ENCODE measurements at places on chromosomes 1 and 21.

- DNase-seq, result no peak
Observed at GRCh38 chr1:176450526-176450925, 12.4 kb upstream of the PAPPA2 start.

DNA sequence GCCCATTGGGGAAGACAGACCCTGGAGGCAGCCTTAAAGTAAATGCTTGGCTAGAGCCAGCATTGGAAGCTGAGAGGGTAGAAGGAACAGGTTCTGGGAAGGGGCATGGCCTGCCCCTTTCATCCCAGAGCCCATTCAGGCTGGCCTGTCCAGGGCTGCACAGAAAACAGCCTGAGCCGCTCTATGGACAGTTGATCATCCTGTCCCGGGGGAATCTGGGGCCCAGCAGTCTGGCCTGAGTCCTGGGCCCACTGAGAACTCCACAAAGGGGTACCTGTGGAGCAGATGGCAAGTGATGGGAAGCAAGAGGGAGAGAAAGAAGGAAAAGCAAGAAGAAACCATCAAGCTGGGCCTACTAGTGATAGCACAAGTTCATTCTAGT lies 13.2 kb downstream of the TMEM81 start:
- DNase-seq, result no peak

DNA sequence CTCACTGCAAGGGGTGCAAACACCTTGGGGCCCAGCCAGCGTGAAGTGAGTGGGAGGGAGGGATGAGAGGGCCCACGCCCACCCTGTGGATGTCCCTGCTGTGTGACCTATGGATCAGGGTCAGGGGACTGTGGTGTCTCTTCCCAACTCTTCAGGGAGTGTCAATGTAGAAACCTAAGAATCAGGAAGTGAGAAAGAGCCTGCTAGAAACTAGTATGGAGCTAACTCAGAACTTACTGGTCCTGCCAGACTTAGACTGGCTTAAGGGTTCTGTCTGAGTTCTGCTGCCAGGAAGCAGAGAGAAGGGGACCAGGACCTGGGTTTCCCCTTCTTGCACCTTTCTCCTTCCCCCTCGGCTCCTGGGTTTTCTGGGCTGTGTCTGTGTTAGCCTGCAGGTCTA lies 1.8 kb upstream of the IL10 start:
- DNase-seq, result no peak

- DNase-seq, result no peak
Observed at GRCh38 chr1:5928714-5929400, 63.4 kb downstream of the NPHP4 start.

DNA sequence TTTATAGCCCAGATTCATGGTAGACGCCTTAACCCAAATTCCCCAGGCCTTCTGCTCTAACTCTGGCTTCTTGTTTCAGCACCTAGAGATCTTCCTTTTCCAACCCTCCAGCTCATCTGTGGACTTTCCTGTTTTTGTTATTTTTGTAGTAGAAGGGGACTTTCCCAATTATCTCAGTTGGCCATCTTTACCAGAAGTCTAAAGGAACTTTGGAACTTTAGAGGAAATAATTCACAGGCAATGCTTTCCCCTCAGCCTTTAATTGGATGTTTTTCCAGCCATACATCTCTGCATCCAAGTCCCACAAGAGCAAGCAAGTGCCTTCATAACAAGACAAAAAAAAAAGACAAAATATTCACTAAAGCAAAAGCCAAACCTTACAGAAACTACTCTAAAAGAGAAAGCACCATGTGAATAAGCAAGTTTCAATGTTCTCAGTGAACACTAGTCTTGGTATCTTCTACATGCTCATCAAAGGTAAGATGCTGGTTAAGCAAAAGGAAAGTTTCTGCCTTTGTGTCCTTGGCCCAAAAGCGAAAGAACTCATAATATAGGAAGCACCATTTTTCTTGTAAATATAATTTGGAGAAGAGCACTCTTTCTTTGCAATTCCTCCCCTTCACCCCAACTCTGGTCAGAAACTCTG lies 377.3 kb downstream of the SETD4 start:
- DNase-seq, result no peak

DNA sequence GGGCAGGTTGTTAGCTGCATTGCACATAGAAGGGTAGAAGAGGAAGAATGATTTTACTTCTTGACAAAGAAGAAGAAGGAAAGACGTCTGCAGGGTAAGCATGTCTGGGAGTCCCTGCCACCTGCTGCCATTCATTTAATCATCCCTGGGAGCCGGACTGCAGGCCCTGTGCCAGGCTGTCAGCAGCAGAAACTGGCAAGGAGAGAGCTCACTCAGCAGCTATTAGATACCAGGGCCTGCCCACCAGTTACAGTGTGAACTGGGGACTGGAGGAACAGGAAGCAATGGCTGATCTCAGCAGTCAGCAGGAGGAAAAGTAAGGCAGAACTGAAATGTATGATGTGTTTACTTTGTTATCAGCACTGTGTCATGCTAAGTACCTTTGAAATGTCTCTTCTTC lies 75.7 kb upstream of the C1orf87 start:
- no peak for DNase-seq

- DNase-seq, result no peak
Observed at GRCh38 chr1:175172503-175172902, 20.1 kb downstream of the KIAA0040 start.

- DNase-seq, result no peak
Observed at GRCh38 chr1:175269151-175269550, 76.6 kb upstream of the KIAA0040 start.

GRCh38 chr1:195458365-195458764 lies 1149.9 kb downstream of the KCNT2 start:
- no peak for DNase-seq

- no peak for DNase-seq
Observed at GRCh38 chr21:34545079-34545884, 33.3 kb upstream of the KCNE1 start.

GRCh38 chr1:35788139-35788538 lies 18.4 kb upstream of the CLSPN start:
- DNase-seq, result no peak

- no peak for DNase-seq
Observed at GRCh38 chr1:239896569-239896968, 195.1 kb upstream of the FMN2 start.

DNA sequence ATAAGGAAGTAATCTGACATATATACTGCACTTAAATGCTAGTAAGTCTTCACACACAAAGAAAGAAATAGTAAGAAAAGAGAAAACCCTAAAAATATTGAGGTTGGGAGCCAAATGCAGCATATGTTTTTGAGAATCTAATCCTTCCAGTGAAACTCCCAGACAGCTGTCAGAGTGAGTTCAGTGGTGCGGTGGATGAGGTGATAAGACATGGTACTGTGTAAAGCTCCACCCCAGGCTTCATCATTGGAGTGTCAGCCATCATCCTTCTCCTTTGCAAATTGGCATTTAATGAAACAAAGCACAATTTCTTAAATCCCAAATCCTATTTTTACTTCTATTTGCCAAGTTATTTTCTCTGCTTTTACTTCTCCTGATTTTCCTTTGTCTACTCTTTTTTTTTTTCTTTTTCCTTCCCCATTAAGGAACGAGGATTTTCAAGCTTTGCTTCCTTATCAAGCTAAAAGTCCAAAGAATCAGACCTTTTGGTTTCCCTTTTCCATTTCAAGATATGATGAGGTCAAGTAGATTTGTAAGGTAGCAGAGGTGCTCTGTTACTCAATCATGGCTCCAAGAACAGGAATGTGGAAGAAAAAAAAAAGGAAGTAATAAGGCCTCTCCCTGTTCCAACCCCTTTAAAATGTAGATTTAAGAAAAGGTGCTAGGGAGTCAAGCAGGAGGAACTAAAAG lies 343.3 kb downstream of the SETD4 start:
- no peak for DNase-seq

DNA sequence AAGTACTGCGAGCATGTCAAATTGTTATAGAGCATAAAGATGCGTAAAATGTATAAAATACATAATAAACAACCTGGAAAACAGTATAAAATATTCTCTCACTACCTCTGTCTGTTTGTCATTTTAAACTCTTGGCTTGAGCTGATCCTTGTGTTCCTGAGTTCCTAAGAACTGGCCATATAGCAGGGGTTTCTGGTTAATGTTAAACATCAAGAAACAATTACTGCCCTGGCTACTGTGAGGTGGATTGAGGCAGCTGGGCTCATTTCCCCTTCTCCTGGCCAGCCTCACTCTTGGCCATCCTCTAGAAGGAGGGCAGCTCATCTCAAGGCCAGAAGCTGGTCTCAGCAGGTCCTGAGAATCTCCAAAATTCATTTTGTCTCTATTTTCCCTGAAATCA lies 297.3 kb upstream of the USP24 start:
- no peak for DNase-seq

- no peak for DNase-seq
Observed at GRCh38 chr21:46211376-46211775, 17.2 kb downstream of the LSS start.

- no peak for DNase-seq
Observed at GRCh38 chr1:5369223-5369622, 623.0 kb downstream of the NPHP4 start.

GRCh38 chr1:171805395-171806115 lies 24.1 kb downstream of the METTL13 start:
- no peak for DNase-seq

DNA sequence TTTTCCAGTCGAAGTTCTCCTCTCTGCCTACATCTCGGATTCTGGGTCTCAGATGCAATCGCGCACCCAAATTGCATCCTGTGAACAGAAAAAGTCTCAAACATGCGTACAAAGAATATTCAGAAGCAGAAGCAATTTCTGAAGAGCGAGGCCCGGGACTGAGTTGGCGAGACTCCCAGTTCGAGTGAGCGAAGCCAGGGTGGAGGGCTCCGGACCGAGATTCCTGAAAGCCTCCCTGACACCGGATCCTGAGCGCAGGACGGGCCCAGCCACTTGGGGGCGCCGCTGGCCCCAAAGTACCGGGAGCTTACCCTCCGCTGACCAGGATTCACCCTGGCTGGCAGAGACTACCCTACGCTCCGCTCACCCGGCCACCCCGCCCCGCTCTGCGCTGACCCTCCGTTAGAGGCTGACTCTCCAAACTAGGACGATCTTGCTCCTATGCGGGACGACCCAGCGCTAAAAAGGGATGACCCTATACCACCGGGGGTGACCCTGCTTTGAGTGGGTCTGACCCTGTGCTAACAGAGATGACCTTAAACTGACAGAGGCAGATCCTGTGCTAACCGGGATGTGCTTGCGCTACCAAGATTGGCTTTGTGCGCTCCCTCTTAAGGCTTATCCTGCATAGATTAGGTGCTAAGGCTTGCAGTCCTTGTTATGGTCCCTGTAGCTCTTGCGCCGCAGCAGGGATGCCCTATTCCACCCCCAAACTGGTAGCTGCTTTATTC lies 12.1 kb downstream of the FOXD2 start:
- DNase-seq, result no peak

Measured in thymus (tissue), 14 donors.